ENCODE measurements at places on chromosomes 2 and 18. TPM values are rescaled to one million over a fixed set of nuclear protein-coding genes. Genes with fewer than 3 reads are reported as not detected.

DNA sequence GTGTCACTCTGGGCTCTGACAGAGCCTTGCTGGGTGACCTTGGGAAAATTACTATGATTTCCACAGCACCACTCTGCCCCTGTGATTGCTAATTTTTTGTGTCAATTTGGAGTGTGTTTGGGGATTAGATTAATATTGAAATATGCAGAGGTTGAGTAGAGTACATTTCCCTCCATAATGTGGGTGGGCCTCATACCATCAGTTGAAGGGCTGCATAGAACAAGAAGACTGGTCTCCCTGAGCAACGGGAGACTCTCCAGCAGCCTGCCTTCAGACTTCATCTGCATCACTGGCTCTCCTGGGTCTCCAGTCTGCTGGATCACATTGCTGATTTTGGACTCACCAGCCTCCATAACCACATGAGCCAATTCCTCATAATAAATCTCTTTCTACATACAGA, 313.7 kb downstream of the TNS1 start:
- no peak for DNase-seq

Gene ST3GAL5
- 37.9 TPM for total RNA-seq

- no peak for DNase-seq
Observed at GRCh38 chr2:67854798-67855197, 208.0 kb downstream of the C1D start.

- no peak for DNase-seq
Observed at GRCh38 chr2:30393510-30393909, 53.5 kb upstream of the LCLAT1 start.

- no peak for DNase-seq
Observed at GRCh38 chr2:128412181-128412871, 93.7 kb upstream of the HS6ST1 start.
